DMS79 treated with DMSO at 0.1 percent for 48 hours (cell line): ENCODE measurements at places on chromosomes 6 and 20.

DNA sequence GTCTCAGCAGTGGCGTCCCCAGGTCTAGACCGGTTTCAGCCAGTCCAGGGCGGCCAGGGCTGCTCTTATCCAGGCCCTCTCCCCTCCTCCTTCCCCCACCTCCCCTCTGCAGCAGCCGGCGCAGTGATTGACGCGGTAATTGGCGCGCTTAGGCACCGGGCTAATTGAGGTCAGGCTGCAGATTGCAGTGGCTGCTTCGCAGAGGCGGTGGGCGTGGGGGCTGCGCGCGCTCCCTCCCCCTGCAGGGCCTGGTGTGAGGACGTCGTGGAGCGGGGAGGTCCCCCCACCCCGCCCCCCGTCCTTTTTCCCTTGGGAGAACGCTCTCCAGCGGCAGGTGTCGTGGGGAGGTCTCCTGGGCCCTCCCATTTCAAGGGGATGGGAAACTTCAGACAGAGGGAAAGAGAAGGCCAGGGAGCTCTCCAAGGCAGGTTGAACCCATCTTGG, 70.4 kb upstream of the BLCAP start:
- no peak for DNase-seq

DNA sequence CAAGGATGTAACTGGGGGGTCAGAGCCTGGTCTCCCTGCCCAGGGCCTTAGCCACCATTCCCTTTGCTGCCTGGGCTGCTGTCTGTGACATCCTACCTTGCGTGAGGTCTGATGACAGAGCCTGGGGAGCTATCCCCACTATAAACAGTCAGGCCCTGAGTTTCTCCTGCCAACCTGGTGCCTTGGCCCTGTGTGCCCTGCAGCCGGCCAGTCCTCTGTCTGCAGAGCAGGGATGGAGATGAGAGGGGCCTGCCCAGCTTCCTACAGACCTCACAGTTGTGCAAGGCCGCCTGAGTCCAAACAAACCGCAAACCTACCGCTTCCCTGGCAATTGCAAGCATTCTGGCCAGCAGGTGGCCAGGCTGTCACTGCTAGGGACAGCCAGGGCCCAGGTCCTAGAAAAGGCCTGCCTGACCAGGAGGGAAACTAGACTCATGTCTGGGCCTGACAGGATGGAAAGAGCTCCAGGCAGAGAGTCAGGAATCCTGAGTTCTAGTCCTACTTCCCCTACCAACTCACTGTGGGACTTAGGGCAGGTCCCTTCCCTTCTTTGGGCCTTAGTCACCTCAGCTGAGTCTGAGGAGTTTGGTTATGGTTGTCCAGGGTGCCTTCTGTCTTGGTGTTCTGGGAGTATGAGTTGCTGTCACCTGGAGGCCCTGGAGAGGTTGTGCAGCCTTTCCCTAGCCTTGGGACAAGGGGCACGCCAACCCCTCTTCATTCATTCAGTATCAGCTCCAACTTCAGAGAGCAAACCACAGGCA, 86.2 kb downstream of the VEGFA start:
- DNase-seq: no peak

GRCh38 chr20:13344671-13345070, 123.6 kb downstream of the ISM1 start:
- no peak for DNase-seq

- no peak for DNase-seq
Measured at GRCh38 chr20:17749978-17750721, 50.4 kb downstream of the BANF2 start.

DNA sequence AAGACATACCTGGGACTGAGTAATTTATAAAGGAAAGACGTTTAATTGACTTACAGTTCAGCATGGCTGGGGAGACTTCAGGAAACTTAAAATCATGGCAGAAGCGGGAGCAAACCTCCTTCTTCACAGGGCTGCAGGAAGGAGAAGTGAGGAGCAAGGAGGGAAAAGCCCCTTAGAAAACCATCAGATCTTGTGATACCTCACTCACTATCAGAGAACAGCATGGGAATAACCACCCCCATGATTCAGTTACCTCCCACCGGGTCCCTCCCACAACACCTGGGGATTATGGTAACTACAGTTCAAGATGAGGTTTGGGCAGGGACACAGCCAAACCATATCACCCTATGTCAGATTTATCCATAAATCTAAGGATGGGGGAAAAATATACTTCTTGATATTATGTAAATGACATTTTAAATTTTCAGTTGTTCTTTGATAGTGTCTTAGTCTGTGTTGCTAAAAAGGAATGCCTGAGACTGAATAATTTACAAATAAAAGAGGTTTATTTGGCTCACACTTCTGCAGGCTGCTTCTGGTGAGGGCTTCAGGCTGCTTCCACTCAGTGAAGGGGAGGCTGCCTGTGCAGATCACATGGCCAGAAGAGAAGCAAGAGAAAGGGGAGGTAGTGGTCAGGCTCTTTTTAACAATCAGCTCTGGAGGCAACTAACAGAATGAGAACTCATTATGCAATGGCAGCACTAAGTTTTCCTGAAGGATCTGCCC, 1.2 kb upstream of the MCM9 start:
- no peak for DNase-seq

- DNase-seq: no peak
Measured at GRCh38 chr20:40868551-40869217, 159.9 kb upstream of the TOP1 start.
